Adrenal gland (tissue), 19 donors: ENCODE measurements at places on chromosomes 6 and 20.

GRCh38 chr20:50635676-50636600, 55.4 kb downstream of the RIPOR3 start:
- DNase-seq, result peak; percentile 70
- no peak overlapping the region for H3K27ac ChIP-seq
- no peaks in the 10 kb centered on the region for H3K4me1 ChIP-seq
- no peaks in the 10 kb centered on the region for H3K36me3 ChIP-seq
- H3K27me3 ChIP-seq, result no peaks in the 10 kb centered on the region

DNA sequence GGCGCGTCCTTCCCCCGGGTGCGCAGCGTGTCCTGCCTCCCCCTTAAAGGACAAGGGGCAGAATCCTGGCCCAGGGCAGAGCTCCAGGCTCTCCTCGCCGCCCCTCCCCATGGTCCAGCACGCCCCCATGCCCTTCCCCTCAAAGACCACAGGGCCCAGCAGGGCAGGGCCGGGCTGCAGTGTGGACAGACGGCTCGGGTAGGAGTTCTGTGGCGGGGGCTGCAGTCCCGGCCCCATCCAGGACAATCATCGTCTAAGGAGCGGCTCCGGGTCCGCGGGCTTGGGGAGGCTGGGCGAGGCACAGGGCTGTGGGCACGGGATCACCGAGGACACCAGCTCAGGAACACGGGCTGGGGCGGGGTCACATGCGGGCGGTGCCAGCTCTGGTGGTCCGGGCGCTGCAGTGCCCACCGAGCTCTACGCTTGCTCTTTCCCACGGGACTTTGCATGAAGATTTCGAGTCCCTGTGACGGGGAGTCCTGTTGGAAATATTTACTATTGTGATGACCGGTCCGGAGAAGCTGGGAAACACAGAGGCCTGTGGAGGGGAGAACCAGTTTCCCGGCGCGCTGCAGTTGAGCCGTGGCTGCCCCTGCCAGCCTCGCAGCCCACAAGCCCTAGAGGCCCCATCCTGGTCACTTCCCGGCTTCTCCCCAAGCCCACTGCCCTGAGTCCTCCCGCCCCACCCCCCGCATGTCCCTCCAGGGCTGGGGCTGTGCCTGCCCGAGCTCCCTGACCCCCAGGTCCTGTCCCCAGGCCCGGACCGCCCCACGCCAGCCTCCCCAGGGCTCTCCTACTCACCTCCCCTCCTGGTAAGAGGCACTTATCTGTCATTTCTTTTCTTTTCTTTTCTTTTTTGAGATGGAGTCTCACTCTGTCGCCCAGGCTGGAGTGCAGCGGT, 20.6 kb downstream of the SLC17A9 start:
- no peak overlapping the region for H3K27ac ChIP-seq
- H3K4me3 ChIP-seq, result no peak overlapping the region
- peaks cover 8% of the 10 kb centered on the region for H3K4me1 ChIP-seq
- peaks cover 47% of the 10 kb centered on the region for H3K27me3 ChIP-seq
- DNase-seq, result no peak
- H3K36me3 ChIP-seq, result no peaks in the 10 kb centered on the region

DNA sequence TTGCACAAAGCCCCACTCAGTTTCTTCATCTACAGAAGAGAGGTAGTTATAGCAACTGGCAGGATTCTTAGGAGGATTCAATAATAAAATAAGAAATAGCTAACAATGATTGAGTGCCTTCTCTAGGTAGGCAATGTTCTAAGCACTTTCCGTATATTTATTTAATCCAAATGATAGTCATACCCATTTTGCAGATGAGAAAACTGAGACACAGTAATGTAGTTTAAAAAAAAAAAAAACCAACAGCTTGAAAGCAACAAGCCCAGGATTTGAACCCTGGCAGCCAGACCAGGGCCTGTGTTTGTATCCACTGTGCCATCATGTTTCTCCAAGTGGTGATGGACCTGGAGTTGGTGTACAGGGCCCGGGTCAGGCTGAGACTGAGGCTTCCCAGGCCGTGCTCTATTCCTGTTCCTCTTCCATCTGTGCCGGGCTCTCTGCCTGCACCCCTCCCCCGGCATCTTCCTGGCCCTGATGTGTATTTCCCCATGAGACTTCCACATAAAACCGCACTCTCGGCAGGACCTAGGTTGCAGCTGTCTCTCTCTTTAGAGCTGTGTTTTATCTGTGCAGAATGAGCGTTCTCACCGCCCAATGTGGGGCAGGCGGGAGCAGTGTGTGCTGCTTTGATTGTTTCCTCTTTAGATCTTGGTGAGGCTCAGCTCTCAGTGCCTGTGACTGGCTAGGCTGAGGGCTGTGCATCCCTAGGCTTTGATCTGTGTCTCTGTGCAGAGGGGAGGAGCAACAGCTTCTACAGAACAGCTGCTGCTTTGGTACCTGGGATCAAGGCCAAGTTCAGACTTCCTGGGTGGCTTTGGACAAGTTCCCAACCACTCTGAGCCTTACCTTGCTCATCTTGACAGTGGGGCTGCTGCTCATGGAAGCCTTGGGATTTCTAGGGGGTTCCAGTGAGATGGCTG, 49.5 kb downstream of the TOX2 start:
- no peaks in the 10 kb centered on the region for H3K27me3 ChIP-seq
- H3K36me3 ChIP-seq, result no peaks in the 10 kb centered on the region
- no peak overlapping the region for H3K27ac ChIP-seq
- DNase-seq, result peak; percentile 51
- H3K4me1 ChIP-seq, result peaks cover 13% of the 10 kb centered on the region
- no peak overlapping the region for H3K4me3 ChIP-seq

- no peak for DNase-seq
- no peak overlapping the region for H3K27ac ChIP-seq
- H3K4me3 ChIP-seq, result no peak overlapping the region
- H3K36me3 ChIP-seq, result no peaks in the 10 kb centered on the region
Measured at GRCh38 chr6:93584300-93584699, 164.9 kb upstream of the EPHA7 start.

DNA sequence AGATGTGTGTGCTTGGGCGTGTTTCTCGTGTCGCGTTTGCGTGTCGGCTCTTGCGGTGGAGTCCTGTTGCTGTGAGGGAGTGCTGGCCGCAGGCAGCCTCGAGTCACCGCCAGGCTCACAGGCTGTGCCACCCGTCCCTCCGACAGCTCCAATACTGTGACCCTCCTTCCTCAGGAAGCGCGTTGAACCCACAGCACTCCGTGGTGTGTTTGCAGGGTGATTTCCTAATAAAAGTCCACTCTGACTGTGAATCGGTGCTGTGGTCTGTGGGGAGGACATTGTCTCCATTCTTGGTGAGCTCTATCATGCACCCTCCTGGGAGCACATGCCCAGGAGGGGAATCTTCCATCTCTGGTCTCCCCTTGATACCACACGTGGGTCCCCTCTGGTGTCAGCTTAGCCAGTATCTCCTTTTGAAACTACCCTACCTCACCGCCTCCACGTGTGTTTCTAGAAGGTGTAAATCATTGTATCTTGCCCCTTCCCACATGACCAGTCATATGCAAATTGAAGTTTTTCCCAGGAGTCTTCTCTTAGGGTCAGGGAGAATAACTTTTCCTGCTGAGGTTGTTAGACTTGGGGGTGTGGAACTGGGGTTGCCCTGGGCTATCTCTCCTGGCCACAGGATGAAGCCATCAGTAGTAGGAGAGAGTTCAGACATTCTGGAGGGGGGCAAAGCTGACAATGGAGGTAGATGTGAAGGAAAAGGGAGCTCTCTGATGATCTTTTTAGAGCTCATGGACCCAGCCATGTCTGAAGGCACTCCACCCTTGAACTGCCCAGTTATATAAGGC, 13.3 kb upstream of the PCMTD2 start:
- H3K27me3 ChIP-seq, result no peaks in the 10 kb centered on the region
- H3K27ac ChIP-seq, result no peak overlapping the region
- no peak for DNase-seq

DNA sequence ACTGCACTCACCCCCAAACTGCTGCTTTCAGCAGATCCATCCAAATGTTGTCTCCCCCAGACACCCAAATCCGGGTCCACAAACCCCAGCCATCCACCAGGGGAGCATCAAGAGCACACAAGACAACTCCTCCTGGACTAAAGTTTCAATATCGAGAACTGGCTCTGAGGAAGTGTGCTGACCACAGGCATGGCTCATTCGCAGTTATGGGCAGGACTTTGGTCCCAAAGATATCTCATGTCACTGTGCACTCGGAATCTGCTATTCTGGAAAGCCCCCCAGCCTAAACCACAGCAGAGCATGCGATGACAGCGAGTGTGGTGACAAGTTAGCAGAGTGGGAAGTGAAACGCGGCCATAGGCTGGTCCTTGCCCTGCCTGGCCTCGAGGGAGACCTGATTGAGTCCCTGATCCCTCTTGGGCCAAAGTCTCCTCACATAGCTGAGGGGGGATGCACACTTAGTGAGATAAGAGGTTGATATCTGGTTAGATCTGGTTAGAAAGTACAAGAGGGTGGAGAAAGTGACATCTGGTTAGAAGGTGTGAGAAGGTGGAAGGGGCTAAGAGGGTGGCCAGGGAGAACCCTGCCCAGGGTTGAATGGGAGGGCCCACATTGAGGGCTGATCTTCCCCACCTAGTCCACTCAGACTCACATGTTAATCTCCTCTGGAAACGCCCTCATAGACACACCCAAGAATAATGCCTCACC, 149.7 kb downstream of the MRPL14 start:
- no peak overlapping the region for H3K27ac ChIP-seq
- H3K4me1 ChIP-seq, result peaks cover 10% of the 10 kb centered on the region
- DNase-seq, result peak; percentile 10
- H3K4me3 ChIP-seq, result no peak overlapping the region
- no peaks in the 10 kb centered on the region for H3K36me3 ChIP-seq

DNA sequence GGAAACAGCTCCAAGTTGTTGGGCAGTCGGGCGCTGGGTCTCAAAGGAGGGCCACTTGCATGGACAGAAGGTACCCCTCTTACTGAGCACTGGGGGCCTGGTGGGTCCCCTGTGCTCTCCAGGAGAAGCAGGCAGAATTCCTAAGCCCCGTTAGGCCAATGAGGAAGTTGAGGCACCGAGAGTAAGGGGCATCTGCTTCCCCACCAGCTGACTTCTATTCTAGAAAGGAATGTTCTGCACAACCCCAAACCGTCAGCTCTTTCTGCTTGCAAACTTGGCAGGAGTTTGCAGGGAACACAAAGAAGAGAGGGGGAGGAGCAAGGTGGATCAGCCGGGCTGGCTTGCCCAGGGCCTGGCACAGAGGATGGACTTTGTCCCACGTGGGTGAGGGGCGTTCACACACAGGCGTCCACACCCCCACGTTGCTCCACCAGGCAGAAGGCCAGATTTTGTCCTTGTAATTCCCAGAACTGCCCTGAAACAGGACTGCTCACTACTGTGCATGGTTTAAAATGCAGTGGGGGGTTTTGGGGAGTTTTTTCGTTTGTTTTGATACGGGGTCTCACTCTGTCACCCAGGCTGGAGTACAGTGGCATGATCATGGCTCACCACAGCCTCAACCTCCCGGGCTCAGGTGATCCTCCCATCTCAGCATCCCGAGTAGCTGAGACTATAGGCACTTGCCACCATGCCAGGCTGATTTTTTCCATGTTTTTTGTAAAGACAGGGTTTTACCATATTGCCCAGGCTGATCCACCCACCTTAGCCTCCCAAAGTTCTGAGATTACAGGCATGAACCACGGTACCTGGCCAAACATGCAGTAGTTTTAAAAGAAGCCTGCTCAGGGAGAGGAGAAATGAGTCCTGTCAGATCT, 93.3 kb downstream of the SNX5 start:
- H3K4me3 ChIP-seq, result no peak overlapping the region
- H3K36me3 ChIP-seq, result no peaks in the 10 kb centered on the region
- peaks cover 27% of the 10 kb centered on the region for H3K4me1 ChIP-seq
- peak; percentile 97 for DNase-seq
- no peaks in the 10 kb centered on the region for H3K27me3 ChIP-seq
- H3K27ac ChIP-seq, result peak overlapping the region; percentile 1

DNA sequence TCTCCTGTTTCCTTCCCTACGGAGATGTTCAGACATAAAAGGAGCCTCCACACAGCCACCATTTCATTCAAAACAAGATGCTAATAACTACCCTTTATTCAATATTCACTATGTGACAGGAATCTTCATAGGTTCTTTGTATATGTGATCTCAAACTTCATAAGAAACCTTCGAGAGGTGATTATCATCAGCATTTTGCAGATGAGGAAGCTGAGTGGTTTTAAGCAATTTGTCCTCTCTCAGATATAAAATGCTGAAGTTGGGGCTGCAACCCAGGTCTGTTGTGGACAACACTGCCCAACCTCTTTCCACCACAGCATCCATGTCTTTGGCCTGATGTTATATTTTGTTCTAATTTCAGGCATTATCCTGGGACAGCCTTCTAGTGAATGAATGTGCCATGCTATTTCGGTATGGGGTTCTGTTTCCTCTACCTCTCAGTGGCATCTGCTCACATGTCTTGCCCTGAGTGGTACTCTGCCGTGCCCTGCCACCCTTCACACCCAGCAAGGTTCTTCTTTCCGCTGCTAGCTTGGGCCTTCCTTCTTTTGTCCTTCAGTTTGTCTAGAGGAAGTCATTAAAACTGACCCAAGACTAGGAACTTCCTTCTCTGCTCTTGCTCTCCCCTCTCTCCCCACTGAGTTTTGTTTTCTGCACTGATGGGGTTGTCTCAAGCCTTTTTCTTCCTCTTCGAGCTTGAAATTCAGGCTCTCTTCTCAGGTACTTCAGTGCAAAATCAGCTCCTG, 300.9 kb upstream of the PRDM1 start:
- no peak for DNase-seq
- no peak overlapping the region for H3K4me3 ChIP-seq
- H3K27me3 ChIP-seq, result no peaks in the 10 kb centered on the region
- H3K4me1 ChIP-seq, result no peaks in the 10 kb centered on the region

GRCh38 chr6:22653980-22654610, 84.7 kb downstream of the HDGFL1 start:
- H3K36me3 ChIP-seq, result no peaks in the 10 kb centered on the region
- H3K27ac ChIP-seq, result no peak overlapping the region
- H3K27me3 ChIP-seq, result no peaks in the 10 kb centered on the region

DNA sequence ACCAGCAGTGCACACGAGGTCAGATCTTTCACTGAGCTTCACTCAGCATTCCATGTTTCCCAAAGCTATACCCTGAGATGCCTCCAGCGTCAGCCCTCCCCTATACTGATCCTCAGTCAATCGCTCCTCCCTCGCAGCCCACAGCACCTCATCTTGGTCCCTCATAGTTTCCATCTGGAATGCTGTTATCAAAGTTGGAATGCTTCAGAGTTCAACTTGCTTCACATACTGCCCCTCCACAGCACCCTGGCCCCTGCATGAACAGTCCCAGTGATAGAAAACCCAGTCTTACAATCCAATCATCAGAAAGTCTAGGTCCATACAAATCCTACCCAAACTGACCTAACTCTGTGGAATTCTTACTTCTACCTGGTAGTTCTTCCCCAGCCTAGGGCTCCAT, 20.0 kb downstream of the SPAG4 start:
- no peaks in the 10 kb centered on the region for H3K36me3 ChIP-seq
- no peak for DNase-seq
- H3K4me3 ChIP-seq, result no peak overlapping the region
- no peaks in the 10 kb centered on the region for H3K27me3 ChIP-seq

- H3K36me3 ChIP-seq, result no peaks in the 10 kb centered on the region
- H3K27ac ChIP-seq, result no peak overlapping the region
- no peak for DNase-seq
- no peak overlapping the region for H3K4me3 ChIP-seq
- H3K4me1 ChIP-seq, result no peaks in the 10 kb centered on the region
Measured at GRCh38 chr6:128731249-128732165, 151.4 kb upstream of the LAMA2 start.

- no peak overlapping the region for H3K4me3 ChIP-seq
- no peaks in the 10 kb centered on the region for H3K36me3 ChIP-seq
- H3K27me3 ChIP-seq, result no peaks in the 10 kb centered on the region
Measured at GRCh38 chr6:169949511-169950097, 198.2 kb downstream of the ERMARD start.

- H3K27me3 ChIP-seq, result no peaks in the 10 kb centered on the region
- no peak overlapping the region for H3K4me3 ChIP-seq
- H3K4me1 ChIP-seq, result peaks cover 6% of the 10 kb centered on the region
- H3K27ac ChIP-seq, result no peak overlapping the region
- DNase-seq, result no peak
Measured at GRCh38 chr6:108068618-108069017, 5.9 kb downstream of the OSTM1 start.
